ENCODE measurements at places on chromosomes 2 and 18.

GRCh38 chr18:46764586-46764985 lies 7.7 kb upstream of the ST8SIA5 start:
- no peak for DNase-seq

GRCh38 chr18:41805341-41805740 lies 149.7 kb upstream of the PIK3C3 start:
- DNase-seq, result no peak

GRCh38 chr2:27202854-27203253 lies 9.0 kb upstream of the ATRAID start:
- DNase-seq, result peak; percentile 43

DNA sequence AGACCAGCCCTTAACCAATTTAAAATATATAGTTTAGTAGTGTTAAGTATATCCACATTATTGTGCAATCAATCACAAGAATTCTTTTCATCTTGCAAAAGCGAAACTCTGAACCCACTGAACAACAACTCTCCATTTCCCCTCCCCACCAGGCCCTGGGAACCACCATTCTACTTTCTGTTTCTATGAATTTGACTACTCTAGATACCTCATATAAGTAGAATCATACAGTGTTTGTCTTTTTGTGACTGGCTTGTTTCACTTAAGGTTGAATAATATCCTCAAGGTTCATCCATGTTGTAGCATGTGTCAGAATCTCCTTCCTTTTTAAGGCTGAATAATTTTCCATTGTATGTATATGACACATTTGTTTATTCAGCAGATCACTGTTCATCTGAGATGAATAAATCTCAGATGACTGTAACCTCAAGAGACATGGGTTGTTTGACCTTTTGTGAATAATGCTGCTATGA lies 8.1 kb upstream of the SOS1 start:
- DNase-seq, result peak; percentile 57

- DNase-seq, result no peak
Measured at GRCh38 chr18:27585602-27586173, 400.6 kb upstream of the CHST9 start.

- peak; percentile 53 for DNase-seq
Measured at GRCh38 chr18:59927246-59927825, 27.5 kb downstream of the PMAIP1 start.

DNA sequence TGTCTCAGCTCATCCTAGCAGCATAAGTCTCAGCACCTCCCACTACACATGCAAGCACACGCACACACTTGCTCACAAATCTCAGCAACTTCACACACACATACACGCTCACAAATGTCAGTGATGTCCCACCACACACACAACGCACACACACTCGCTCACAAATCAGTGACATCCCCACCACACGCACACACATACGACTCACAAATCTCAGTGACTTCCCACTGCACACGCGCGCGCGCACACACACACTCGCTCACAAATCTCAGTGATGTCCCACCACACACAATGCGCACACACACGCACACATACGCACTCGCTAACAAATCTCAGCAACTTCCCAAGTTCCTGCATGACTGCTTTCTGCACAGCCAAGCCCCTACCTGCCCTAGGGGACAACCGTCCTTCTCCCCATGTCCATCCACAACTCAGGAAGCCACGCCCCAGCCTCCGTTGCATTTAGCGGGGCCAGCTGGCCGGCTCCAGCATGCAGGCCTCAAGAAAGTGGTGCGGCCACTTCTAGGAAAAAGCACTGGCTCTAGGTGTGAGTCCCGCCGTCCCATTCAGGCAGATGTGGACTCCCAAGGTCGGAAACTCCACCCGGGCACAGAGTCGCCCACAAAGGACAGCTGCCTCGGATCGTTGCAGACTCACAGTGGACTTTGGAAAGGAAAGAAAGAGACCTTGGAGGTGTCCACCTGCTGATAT lies 180.1 kb upstream of the SALL3 start:
- no peak for DNase-seq

DNA sequence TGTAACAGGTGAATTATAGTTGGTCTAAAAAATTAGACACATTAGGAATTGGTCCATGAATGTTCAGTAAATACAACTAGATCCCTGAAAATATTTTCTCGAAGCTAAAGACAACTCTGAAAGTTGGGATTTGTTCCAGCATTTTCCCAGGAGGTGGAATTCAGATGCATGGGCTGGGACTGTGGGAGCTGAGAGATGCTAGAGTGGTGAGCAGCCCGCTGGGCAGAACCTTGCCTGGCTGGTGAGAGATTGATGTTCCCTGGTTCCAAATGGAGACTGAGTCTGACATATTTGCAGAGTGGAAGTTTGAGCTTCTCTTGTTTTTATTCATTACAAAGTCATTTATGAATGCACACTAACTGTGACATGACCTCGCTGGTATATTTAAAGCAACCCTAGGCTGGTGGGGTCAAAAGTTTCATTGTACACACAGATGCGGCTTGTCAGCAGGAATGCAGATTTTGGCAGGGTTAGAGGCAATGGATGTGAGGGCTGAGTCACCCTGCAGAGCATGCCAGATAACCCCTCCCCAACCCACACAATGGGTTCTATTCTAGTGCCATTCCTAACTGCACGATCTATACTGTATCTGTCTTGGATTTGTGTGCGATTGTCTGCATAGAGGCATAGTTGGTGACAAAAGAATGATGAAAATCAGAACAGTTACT lies 23.5 kb upstream of the TMEM178A start:
- peak; percentile 63 for DNase-seq
